ENCODE measurements at places on chromosomes 5 and 9.

DNA sequence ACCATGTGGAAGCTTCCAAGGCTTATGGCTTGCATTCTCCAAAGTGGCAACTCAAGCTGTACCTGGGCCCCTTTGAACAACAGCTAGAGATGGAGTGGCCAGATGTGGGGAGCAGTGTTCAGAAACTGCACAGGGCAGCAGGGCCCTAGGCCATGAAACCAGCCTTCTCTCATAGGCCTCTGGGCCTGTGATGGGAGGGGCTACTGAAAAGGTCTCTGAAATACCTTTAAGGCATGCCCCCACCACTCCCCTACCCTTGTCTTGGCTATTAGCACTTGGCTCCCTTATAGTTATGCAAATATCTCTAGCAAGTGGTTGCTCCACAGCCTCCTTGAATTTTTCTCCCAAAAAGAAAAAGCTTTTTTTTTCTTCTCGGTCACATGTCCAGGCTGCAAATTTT is 1014.6 kb downstream of the DTWD2 start:
- no peak for DNase-seq

GRCh38 chr5:154749491-154749890 is 5.7 kb upstream of the LARP1 start:
- DNase-seq, result no peak

DNA sequence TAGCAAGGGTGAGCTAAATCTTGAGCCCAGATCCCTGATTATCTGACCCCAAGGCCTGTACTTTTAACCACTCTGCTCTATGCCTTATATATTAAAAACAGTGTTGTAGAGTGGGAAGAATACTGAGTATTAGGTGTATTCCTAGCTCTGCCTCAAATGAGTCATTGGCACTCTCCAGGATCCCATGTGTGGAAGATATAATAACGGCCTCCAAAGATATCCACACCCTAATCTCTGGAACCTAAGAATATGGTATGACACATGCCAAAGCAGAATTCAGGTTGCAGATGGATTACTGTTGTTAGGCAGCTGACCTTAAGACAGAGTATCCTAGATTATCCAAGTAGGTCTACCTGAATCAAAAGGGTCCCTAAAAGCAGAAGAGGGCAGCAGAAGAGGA is 110.8 kb downstream of the ADRB2 start:
- DNase-seq, result no peak

DNA sequence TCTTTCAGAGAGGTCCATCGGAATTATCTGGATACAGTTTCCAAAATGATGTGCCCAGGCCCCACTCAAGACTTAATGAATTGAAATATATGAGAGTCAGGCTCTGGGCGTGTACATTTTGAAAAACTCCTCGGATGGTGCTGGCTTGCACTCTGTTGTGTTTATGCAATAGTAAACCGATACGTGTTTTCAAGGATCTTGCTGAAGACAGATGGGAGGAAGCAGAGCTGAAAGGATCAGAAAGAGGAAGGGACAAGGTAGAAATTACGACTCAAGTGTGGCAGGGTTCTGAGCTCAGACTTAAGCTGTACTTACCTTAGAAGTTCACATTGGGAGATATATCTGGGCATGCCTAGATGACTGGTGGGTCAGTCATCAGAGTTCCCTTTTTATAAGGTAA is 13.7 kb upstream of the STOM start:
- DNase-seq, result no peak

DNA sequence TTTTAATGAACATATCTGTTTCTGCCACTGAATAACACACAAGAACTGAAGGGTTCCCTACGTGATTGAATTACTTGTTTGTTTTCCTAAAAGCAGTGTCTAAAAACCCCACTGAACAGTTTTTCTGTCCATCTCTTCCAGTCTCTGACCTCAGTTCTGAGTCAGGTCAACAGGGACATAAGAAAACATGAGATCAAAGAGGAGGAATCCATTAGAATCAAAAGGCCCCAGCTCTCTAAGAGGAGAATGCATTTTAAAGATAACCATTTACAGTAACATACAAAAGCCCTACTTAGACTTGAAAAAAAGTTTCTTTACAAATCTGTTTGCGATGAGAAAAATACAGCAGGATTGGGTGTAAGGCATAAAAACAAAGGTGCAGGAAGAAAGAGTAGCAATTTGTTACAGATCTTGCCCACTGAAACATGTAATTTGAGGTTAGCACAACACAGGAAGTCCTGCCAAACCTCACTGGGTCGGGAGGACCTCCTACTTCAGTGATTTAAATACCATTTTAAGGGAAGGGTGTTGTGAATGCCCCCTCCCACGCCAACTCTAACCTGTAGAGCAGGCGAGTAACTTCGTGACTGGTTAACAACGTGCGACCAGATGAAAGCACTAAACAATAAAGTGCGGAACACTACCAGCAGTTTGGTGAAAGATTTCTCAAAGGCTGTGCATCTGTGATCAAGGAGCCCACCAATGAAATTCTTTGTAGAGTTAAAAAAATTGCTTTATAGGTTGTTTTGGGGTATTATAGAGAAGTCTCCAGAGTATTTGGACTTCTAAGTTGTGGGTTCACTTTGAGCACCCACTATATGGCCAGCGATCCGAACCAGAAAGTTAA is 1.3 kb downstream of the QSOX2 start:
- DNase-seq, result no peak

- no peak for DNase-seq
These were observed 34.9 kb downstream of the RAPGEF1 start for GRCh38 chr9:131704988-131705387.

GRCh38 chr5:163914910-163915309 is 409.5 kb downstream of the MAT2B start:
- DNase-seq, result no peak

GRCh38 chr9:134188386-134189144 is 24.2 kb upstream of the RNU6ATAC start:
- DNase-seq, result no peak

GRCh38 chr5:81665795-81666194 is 85.1 kb downstream of the SSBP2 start:
- no peak for DNase-seq

- no peak for DNase-seq
These were observed 23.1 kb downstream of the SPTAN1 start for GRCh38 chr9:128575469-128575868.

- DNase-seq, result no peak
These were observed 705 bp upstream of the SLC6A3 start for GRCh38 chr5:1445689-1446601.

- DNase-seq, result no peak
These were observed 148.9 kb downstream of the RXRA start for GRCh38 chr9:134475011-134475790.

GRCh38 chr9:77015327-77016048 is 4.0 kb upstream of the FOXB2 start:
- DNase-seq, result no peak

DNA sequence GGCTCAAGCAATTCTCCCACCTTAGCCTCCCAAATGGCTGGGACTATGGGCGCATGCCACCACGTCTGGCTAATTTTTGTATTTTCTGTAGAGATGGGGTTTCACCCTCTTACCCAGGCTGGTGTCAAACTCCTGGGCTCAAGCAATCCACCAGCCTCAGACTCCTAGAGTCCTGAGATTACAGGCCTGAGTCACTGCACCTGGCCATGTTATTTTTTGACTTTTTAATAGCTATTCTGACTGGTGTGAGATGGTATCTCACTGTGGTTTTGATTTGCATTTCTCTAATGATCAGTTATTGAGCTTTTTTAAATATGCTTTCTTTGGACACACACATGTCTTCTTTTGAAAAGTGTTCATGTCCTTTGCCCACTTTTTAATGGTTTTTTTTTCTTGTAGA is 38.2 kb downstream of the FBXW2 start:
- DNase-seq, result no peak

DNA sequence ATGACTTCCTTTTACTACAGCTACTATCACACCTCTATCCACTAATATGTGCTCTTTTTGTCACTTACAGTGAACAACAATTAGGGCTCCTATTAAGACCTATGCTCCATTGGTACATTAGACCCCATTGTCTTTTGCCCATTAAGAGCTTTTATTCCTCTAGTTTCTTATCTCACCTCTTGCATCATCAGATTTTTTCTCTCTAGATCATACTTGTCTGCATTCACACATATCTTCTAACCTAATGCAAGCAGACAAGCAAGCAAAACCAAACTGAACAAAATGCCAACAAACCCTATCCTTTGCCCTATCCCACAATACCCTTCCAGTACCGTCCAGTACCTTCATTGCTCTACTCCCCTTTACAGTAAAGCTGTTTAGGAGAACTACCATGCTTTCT is 10.1 kb upstream of the RBM27 start:
- no peak for DNase-seq

GRCh38 chr5:123949807-123950340 is 437.9 kb downstream of the CSNK1G3 start:
- no peak for DNase-seq

DNA sequence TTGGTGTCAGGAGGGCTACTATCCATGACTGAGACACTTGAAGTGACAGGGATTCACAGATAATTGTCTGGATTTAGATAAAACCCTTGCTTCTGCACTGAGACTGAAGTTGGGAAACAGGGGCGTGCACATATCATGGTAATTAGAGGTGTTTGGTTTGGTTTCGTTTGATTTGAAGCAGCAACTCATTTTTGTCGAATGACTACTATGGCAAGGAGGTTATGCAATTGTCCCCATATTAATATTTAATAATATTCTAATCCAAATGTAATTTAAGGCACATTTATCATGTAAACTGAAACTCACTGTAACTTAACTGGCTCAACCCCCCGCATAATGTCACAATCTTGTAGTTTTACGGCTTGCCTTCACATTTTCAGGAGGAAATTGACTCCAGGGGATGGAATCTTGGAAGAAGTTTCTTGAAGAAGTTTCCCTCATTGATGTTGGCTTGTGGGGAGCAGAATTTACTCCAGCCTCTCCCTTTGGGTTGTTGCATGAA is 12.5 kb downstream of the ZNF366 start:
- DNase-seq, result no peak

DNA sequence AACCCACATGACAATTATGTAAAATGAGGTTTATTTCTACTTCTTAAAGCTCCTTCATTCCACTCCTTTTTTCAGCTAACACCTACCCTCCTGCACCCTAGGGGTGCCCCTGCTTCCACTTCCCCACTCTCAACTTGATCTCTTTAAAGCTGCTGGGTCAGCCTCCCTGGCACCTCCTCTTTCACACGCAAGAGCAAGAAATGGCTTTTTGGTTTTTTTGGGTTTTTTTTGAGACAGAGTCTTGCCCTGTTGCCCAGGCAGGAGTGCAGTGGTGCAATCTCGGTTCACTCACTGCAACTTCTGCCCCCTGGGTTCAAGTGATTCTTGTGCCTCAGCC is 64.4 kb downstream of the SUSD1 start:
- no peak for DNase-seq

GRCh38 chr5:167730121-167730520 is 561.3 kb upstream of the WWC1 start:
- DNase-seq, result no peak

DNA sequence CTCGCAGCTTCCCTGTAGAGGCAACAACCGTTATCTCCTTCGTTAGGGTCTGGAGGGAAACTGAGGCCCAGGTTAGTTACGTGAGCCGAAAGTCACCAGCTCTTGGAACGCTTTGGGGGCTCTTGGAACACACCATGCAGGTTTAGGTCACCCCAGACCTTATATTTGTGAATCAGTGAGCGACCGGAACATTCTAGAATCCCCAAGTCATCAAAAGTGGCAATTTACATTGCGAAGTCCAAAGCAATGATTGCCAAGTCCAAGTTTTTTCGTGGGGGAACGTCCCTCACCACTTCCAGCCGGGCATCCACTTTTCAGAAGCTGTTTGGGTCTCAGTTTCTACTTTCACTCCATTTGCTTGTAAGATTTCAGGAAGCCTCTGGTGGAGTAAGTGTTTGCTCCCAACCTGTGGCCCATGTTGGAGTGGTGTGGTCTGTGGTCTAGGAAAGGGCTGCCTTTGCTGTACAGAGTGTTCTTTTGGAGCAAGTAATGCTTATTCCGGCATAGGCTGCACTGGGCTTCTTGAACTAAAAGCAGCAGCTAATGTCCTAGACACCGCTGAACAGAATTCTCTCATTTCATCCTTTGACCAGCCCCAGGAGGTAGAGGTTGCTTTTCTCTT is 32.8 kb upstream of the SPRY4 start:
- DNase-seq, result no peak

GRCh38 chr5:52623291-52623690 is 164.4 kb upstream of the ITGA1 start:
- no peak for DNase-seq

GRCh38 chr9:133601746-133602145 is 7.4 kb downstream of the FAM163B start:
- no peak for DNase-seq

- no peak for DNase-seq
These were observed 415.1 kb upstream of the ADAMTSL1 start for GRCh38 chr9:18058564-18059442.

GRCh38 chr9:134846699-134847098 is 33.9 kb upstream of the FCN2 start:
- no peak for DNase-seq

DNA sequence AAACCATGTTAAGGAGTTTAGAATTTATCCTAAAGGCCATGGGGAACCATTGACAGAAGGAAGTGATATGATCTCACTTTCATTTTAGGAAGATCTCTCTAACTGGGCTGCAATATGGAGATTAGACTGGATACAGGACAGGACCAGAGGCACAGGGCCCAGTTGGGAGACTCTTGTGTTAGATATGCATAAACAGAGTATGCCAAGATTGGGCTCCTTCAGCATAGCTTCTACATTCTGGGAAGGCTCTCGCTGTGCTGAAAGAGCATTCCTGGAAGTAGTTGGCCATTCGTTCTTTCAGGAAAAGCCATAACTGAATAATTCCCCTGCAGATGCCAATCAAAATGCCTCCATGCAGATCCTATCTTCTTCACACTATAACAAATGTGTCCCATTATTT is 204.5 kb downstream of the CWC27 start:
- no peak for DNase-seq

GRCh38 chr9:35956651-35957050 is 1.3 kb downstream of the OR2S2 start:
- no peak for DNase-seq

Measured in substantia nigra (tissue), 51 donors.